ENCODE measurements at places on chromosomes 7 and 10. TPM values are rescaled to one million over a fixed set of nuclear protein-coding genes. Genes with fewer than 3 reads are reported as not detected.

The LMOD2 gene
- polyA plus RNA-seq = not detected

The FAM185A gene
- polyA plus RNA-seq = 3.5 TPM

The INA gene
- 3.2 TPM for polyA plus RNA-seq

The SLC39A12 gene
- 0.05 TPM for polyA plus RNA-seq

The FLNC gene
- 2.1 TPM for polyA plus RNA-seq

The BICC1 gene
- polyA plus RNA-seq = 19.4 TPM

The AGMO gene
- polyA plus RNA-seq = 0.19 TPM

The MINDY3 gene
- polyA plus RNA-seq = 11.3 TPM

The PTPRN2 gene
- polyA plus RNA-seq = 12.2 TPM

The PLCE1 gene
- polyA plus RNA-seq = 1.8 TPM

The SPDYE2 gene
- polyA plus RNA-seq = 0.34 TPM

The SORCS3 gene
- polyA plus RNA-seq = 0.02 TPM

The TMEM229A gene
- 0.12 TPM for polyA plus RNA-seq

The GTPBP4 gene
- 18.3 TPM for polyA plus RNA-seq

The EPO gene
- 5.9 TPM for polyA plus RNA-seq

The PON1 gene
- 0.61 TPM for polyA plus RNA-seq

The GSTO2 gene
- polyA plus RNA-seq = 28.1 TPM

The XRCC2 gene
- polyA plus RNA-seq = 0.19 TPM

The CLRN3 gene
- 0.56 TPM for polyA plus RNA-seq

The PPP1R17 gene
- polyA plus RNA-seq = not detected

The ABCC2 gene
- 1.4 TPM for polyA plus RNA-seq
